Fibroblast of villous mesenchyme (primary cell): ENCODE measurements at places on chromosomes 12 and 14. TPM values are rescaled to one million over a fixed set of nuclear protein-coding genes. Genes with fewer than 3 reads are reported as not detected.

DNA sequence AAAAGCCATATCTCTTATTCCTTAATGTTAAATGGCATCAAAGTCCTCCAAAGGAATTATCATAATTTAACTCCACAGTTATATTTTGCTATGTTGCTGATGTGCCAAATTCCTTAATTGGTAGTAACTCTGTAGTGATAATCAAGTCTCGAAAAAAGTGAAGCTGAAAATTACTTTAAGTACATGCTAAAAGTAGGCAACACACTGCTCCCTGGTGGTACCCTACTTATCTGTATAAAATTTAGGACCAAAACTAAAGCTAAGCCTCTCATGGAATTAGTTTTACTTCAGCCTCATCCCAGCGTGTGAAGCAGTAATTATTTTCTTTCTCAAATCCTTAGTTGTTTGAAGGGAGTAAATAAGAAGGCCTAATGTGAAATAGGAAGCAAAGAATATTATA lies 132.8 kb downstream of the TTLL5 start:
- DNase-seq: peak; percentile 65

Gene TMPRSS12
- under 0.01 TPM in 1 of 2 replicates, not detected in the other for total RNA-seq

GRCh38 chr12:103824845-103825244 lies 16.2 kb downstream of the NT5DC3 start:
- no peak for DNase-seq

DNA sequence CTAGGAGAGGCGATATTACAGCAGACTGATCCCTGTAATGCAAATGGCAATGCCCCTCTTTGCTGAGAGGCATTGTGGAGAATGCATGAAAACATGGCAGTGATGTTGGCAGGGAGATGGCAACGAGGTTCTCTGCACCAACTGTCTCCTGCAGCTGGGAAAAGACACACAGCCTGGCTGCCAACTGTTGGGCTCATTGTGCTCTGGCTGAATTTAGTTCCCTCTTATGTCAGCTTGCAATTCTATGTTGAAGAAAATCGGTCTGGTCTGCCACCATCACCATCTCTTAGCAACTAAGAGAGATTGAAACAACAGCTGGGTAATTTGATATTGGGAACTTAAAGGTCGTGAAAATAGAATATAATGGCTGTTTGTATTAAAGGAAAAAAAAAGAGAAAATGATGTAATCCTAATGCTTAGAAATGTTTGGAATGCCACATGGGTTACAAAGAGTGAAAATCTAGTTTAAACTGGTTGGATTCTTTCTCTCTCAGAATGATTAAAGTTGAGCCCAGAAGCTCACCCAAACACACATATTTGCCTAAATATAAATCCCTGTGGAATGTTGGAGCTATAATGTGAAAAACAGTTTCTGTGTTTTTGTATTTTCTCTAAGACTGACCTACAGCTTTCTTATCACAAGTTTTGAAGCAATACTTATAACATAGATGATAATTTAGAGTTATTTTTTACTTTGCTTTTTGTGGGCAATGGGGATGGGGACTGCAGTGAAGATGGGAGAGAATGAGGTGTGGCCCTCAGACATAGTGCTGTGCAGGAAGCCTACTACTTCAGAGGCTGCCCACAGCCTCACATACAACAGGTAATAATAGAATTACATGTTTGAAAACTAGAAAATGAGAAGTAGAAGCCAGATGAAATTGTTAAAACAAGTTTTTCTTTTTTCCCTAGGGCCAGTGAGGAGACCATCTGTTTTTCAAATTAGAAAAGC lies 143.7 kb downstream of the AKAP6 start:
- peak; percentile 38 for DNase-seq

Gene HIP1R
- total RNA-seq: 11.2 and 11.9 TPM in 2 replicates

Gene NPFF
- total RNA-seq: not detected in 2 replicates

Gene SERPINA3
- total RNA-seq: 0.32 TPM in 1 of 2 replicates, not detected in the other

Gene SIX4
- total RNA-seq: 8.7 and 14.7 TPM in 2 replicates

Gene FAM90A1
- under 0.01 TPM in 1 of 2 replicates, not detected in the other for total RNA-seq

Gene POTEG
- not detected in 2 replicates for total RNA-seq

Gene DLGAP5
- total RNA-seq: 17.4 and 35.0 TPM in 2 replicates

GRCh38 chr14:23185063-23185462 lies 1.6 kb upstream of the SLC7A8 start:
- no peak for DNase-seq

Gene RND1
- under 0.01 TPM in 1 of 2 replicates, not detected in the other for total RNA-seq

DNA sequence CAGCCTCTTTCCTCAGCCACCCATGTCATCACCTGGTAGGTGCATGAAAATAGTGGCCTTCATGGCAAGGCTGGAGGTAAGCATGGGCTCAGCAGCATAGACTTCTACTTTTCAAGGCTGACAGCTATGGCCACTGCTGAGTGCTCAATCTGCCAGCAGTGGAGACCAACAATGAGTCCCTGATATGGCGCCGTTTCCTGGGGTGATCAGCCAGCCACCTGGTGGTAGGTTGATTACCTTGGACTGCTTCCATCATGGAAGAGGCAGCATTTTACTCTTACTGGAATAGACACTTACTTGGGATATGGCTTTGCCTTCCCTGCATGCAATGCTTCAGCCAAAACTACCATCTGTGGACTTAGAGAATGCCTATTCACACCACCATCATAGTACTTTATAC lies 39.5 kb upstream of the USP44 start:
- no peak for DNase-seq

DNA sequence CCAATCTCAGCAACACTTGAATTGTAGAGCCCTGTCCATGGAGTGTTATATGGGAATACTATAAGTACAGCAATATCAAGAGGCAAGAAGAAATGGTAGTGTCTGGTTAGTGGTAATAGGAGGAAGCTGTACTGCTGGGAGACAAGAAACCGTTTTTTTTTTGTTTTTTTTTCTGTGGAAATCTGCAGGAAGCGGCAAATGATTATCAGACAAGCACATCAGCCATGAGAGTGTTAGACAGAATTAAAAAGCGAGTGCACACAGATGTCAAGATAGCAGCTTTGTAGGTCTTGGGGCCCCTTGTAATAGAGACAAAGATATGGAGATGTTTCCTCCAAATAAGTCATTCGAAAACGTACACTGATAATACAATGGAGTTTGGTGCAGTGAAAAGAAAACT lies 6.7 kb downstream of the TESPA1 start:
- DNase-seq: no peak

Gene KITLG
- 13.8 and 16.4 TPM in 2 replicates for total RNA-seq

DNA sequence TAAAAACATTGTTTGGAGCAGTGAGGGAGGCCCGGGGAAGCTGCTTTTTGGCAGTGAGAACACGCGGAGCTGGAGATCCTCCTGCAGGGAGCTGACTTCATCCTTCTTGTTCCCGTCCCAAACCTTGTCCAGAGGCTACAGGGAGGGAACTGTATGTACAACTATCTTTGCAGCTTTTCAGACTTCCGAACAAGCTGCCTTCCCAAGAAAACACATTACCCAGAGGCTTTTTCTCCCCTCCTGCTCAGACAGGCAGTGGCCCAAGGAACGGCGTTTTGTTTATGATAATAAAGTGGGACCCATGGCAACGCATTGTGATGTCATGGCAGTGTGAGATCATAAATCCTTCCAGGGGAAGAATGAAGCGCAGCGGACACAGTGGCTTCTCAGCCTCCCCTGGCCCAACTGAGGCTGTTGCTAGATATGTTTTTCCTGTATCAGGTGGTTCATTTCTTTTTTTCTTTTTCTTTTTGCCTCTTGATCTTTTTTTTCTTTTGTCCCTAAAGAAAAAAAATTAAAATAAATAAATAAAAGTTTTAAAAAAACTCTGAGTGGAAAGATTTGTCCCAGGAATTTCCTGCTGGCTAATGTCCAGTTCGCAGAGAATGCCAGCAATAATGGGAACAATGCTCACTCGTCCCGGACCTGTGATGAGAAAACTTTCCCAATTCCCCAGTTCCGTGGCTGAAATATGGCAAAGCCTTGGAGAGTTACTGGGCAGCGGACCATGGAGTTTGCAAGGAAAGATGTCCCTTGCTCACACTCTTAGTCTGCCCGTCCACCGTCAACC lies 103.4 kb upstream of the MAP1LC3B2 start:
- DNase-seq: peak; percentile 97

- DNase-seq: no peak
These were observed 145.8 kb downstream of the CACNA1C start for GRCh38 chr12:2198542-2198941.
